ENCODE measurements at places on chromosomes 13 and 19. TPM values are rescaled to one million over a fixed set of nuclear protein-coding genes. Genes with fewer than 3 reads are reported as not detected.

C19orf67 gene
- not detected for total RNA-seq

MEX3D gene
- total RNA-seq = 17.3 TPM

TMPRSS9 gene
- total RNA-seq = not detected

CCDC169 gene
- 6.5 TPM for total RNA-seq

C1QTNF9B gene
- total RNA-seq = not detected

CABP5 gene
- total RNA-seq = not detected

UPK1A gene
- total RNA-seq = not detected

POU4F1 gene
- not detected for total RNA-seq

CTXN1 gene
- 0.34 TPM for total RNA-seq

OSCAR gene
- total RNA-seq = not detected

PVR gene
- total RNA-seq = 47.4 TPM
